T-cell (primary cell): ENCODE measurements at places on chromosomes 3 and 15.

DNA sequence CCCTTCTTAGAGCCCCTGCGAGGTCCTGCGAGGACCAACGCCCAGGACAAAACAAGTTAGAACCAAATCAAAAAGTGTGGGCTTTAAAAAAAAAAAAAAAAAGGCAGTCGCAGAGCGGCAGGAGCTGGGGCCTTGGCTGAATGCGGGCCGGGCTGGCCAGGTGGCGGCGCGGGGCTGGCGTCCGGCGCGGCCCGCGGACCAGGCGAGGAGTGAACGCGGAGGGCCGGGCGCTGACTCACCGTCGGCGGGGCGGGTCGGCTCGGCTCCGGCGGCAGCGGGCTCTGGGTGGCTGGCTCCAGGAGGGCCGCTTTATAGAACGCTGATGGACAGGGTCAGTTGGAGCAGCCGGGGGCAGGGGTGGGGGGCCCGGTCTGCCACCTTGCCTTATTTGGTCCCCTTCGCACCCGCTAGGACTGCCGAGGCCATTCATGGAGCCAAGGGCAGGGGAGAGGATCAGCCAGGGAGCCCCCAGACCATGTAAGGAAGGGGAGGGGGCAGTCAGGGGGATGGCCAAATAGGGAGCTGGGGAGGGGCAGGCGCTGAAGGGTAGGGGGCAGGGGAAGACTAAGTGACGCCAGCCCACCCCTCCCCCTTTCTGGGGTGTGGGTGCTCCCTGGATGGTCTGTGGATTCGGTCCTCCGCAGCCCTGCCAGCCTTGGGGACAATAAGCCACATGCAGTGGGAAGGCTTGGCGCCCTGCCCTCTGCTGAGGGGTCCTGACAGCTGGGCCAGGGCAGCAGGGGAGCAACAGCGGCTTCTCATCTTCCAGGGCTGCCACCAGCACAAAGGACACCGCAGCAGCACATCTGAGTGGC, at the start of gene ACTC1:
Gene ACTC1 (minus strand): TSS at position 283 of the 815 bp plus-strand sequence. CDS start 741 bp downstream, outside the sequence.
- no peak for DNase-seq

DNA sequence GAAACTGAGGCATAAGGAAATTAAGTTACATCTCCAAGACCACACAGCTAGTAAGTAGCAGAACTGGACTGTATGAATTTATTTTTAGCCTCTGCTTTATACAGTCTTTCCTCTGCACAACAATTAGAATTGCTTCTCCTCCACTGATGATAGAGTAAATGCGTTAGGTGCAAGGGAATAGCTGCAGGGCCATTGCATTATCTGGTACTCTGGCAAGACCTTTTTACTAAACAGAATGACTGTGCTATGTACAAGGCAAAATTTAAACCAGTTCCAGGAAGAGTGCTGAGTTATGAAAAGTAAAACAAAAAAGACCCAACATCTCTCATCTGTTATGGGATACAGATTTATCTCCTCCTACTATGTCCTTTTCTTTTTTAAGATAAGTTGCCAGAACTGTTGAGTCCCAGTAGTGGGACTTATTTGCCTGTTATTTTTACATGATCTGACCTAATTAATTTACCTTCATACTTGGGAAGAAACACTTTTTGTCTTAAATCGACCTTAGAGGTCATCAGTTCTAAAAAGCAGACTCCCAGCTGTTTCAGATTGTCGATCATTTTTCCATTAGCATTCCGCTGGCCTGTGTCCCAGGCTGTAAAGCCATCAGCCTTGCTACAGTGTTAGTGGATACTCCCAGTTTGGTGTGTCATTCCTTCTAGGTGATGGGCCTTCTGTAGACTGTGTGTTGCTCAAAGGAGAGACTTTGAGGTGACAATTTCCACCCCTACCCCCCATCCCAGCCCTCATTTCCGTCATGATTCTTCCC, 147.5 kb upstream of the NUDT16 start:
- DNase-seq, result no peak

GRCh38 chr3:117191245-117191644, 481.7 kb downstream of the TUSC7 start:
- no peak for DNase-seq

GRCh38 chr3:128217702-128218547, 64.6 kb downstream of the EEFSEC start:
- no peak for DNase-seq

- no peak for DNase-seq
These were observed 27.2 kb downstream of the PTX3 start for GRCh38 chr3:157463816-157464215.

DNA sequence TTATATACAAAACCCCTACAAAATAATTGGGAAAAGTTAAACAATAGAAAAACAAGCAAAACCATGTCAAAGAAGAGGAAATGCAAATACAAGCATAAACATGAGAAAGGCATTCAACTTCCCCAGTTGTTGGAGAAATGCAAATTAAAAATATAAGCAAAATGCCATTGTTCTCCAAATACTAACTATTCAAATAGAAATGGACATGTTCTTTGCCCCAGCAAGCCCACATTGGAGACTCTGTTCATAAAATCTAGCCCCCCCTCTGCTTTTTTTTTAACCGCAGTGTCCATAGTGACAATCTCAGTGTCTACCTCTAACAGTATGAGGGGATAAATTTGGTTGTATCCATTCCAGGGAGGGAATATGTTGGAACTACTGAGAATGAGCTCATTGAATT, 59.7 kb upstream of the LCTL start:
- no peak for DNase-seq

GRCh38 chr3:151113343-151113742, 27.9 kb downstream of the MED12L start:
- no peak for DNase-seq

- no peak for DNase-seq
These were observed 417.9 kb downstream of the MECOM start for GRCh38 chr3:169245631-169246030.

DNA sequence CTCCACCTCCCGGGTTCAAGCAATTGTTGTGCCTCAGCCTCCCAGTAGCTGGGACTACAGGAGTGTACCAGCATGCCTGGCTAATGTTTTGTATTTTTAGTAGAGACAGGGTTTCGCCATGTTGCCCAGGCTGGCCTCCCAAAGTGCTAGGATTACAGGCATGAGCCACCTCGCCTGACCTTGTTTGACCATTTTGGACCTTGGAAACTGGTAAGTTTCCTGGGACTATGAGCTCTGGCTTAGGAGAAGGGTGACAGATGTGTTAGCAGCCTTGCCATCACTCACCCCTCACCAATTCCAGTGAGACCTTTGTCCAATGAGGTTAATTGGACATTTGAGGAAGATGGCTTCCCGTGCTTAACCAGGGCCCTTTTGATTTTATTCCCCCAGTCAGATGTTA, 19.9 kb downstream of the DNASE1L3 start:
- DNase-seq, result no peak

DNA sequence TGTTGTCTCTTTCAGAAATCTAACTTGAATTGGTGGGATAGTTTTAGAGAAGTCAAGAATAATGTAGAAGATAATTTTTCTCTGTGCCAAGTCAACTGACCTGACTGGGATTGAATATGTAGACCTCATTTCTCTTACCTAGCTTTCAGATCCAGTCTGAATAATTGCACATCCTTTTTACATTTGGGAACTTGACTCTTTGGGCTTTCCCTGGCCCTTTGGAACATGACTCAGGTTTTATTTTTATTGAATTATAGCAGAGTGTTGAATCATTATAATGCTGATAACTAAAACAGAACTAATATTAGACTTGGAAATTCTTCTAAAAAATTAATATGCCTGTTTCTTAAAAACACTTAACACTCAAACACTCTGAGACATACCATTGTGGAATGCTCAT, 76.5 kb downstream of the PFN2 start:
- DNase-seq, result no peak

DNA sequence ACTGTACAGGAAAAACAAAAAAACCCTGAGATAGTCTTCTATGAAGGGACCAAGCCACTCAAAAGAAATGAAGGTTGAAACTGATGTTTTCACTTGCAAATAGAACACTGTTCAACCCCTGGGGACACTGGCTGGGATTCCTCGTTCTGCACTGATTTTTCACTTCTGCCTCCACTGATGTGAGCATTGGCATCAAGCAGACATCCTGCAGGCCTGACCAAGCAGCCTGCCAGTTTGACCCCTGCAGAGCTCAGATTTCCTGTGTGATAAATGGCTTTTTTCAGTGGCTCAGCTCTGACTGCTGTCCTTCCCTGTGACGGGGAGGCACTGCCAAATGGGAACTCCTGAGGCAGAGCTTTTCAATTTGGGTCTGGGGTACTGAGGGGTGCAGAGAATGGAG, 50.0 kb downstream of the RASGRP1 start:
- DNase-seq, result no peak

GRCh38 chr15:64699751-64700388, 75.5 kb downstream of the RBPMS2 start:
- no peak for DNase-seq

- no peak for DNase-seq
These were observed 267.3 kb upstream of the TBL1XR1 start for GRCh38 chr3:177464392-177465256.

GRCh38 chr3:111072031-111072921, 660 bp downstream of the NECTIN3 start:
- peak; percentile 15 for DNase-seq

- no peak for DNase-seq
These were observed 886.8 kb downstream of the VGLL3 start for GRCh38 chr3:86104154-86104553.

GRCh38 chr15:82851981-82852511, 42.6 kb downstream of the WHAMM start:
- DNase-seq, result no peak

GRCh38 chr15:64845831-64846595, 4.3 kb downstream of the PLEKHO2 start:
- DNase-seq, result no peak

DNA sequence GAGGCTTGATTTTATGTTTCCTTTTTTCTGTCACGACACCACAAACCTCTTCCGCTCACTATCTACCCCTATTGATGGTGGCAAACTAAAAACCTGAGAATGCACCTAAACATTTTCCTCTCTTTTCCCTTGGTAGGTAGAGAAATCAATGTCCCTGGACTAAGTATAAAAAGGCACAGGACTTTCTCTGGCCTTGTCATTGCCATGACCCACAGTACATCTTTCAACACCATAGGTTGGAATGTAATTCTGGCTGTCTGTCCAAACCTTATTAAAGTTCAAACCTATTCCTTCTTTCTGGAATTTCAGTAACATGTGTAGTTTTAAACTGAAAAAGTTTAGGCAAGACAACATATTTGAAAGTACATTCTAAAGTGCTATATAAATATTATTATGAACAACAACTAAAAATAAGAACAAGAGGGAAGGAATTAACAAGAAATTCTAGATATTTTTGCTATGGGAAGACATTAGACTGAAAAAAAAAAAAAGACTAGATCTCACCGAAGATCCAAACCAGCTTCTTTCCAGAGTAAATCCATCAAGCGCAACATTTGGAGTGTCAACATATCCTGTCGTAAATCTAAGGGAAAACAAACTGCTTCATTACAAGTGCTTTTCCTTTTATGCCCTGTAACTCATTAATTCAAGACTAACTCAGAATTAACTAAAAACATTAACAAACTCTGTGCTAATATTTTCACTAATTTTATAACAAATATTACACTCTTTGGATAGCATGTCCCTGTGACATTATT, 73.1 kb downstream of the FAIM start:
- DNase-seq, result no peak

DNA sequence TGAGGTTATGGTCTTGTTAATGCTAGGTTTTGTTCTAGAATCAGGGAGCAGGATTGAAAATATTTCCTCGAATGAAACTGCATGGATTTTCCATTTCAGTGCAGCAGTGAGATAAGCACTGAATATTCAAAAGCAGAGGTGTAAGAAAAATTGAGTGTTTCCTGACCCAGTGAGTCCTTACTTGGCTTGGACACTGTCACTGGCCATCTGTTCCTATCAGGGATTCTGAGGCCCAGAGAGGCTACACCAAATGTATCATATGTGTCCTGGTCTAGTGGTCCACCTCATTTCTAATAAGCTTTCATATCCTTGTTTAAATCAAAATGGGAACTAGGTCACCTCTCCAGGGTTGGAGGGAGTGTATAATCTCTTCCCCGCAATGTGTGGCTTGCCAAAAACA, 61.1 kb upstream of the RAD18 start:
- no peak for DNase-seq

- DNase-seq, result no peak
These were observed 12.0 kb downstream of the CD86 start for GRCh38 chr3:122067214-122067550.

DNA sequence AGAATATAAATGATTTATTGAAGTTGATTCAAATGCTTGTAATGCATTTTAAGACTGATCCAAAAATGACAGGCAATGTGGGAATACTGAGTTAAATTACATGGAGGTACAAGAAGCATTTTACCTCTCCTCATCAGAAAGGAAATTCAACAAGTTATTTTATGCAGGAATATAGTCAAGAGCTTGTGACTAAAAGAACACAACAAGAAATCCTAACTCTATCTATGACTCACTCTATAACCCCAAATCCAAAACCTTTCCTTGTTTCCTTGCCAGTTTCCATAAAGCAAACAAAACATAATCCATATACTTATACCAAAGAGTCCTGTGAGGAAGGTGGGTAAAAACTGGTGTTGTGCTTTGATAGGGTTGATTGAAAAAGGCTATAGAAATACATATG, 30.8 kb downstream of the SIN3A start:
- no peak for DNase-seq

DNA sequence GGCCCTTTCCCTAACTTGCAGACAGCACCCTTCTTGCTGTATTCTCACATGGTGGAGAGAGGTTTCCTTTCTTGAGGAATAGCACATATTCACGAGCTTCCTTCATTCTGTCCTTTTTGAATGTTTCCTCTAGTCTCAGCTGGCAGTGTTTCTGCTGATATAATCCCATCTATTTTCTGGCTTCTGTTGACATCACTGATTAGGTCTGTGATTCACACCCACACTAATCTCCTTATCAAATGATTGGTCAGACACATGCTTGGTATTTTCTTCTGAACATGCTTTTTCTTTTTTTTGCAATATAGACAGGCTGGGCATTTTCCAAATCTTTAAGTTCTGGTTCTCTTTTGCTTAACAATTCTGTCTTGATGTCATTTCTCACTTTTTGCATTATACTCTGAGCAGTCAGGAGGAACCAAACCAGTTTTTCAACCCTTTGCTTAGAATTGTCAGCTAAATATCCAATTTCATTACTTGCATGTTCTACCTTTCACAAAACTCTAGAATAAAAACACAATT, 65.4 kb downstream of the OXSM start:
- no peak for DNase-seq

GRCh38 chr3:40996382-40996781, 202.9 kb upstream of the CTNNB1 start:
- no peak for DNase-seq

DNA sequence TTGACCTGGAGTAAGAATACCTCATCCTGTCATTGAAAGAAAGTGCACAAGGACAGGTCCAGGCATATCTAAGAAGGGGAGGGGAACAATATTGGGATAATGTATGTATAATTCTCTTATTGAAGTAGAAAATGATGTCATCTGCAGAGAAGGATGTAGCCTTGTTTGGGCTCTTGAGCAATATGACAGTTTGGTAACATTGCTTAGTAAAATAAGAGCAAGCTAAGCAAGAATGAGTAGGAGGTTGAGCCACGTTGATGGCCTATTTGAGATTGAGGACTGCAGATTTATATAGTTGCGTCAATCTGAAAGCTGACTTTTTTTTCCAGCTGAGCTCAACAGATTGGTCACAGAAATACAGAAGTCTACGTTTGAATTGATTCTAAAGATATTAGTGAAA, 145.2 kb downstream of the FILIP1L start:
- no peak for DNase-seq
